Fibroblast of the aortic adventitia (primary cell): ENCODE measurements at places on chromosomes 7 and 10.

DNA sequence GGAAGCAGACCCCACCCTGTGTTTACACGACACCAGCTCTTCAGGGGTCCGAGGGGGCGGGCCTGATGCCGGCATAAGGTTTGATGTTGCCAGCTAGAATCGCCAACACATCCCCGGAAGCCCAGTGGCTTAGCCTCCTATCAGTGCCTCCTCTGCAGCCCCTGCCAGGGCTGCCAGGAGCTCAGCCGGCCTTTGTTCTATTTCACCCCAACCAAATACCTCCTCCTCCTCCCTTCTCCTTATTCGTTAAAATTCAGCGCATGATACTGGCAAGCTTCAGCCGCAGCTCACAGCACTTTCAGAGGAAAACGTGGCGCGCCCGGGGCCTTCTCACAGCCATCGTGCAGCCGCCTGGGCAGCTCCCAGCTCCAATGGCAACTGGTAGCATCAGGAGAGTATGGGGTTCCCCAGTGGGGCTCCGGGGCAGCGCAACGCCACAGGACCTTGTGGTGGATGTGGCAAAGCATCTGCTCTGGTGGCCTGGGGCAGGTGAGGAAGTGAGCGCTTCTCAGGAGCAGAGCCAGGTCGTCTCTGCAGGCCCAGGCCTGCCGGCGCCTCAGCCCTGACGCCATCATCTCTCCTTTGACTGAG lies 176.4 kb upstream of the RHEB start:
- DNase-seq, result no peak

GRCh38 chr10:44195112-44196007 lies 189.5 kb downstream of the CXCL12 start:
- DNase-seq, result peak; percentile 95

- DNase-seq, result peak; percentile 26
Measured at GRCh38 chr7:154503962-154504550, 451.9 kb downstream of the DPP6 start.

DNA sequence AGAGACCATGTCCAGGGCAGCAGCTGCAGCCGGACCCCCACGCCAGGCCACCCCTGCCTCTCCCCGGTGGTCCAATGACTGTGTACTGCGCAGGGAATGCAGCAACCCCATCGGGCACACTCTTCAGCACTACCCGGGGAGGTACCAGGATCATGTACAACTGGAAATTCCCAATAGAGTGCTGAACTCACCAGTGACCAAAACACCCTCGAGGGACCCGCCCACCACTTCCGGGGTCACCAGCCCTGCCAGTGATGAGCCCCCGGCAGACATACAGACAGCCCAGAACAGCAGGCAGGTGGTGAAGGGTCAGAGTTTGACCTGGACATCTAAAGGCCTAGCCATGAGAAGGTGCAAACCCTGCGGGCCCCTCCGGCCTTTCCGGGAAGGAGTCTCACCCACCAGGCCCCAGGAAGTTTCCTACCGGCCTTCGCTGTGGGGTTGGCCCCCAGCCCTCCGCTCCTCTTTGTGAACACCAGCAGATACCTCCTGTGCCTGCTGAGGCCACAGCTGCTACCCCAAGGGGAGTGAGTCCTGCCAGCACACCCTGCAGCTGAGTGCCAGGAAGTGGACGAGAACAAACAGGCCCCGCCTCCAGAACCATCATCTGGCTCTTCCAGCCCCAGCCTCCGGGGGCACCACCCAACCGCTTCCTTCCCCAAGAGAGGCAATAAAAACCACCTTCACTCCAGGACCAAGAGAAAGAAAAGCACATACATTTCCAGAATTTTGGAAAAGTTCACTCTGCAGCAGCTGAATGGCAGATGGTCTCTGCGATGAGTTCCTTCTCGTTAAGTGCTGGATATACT lies 5.0 kb upstream of the ANKRD61 start:
- DNase-seq, result no peak

DNA sequence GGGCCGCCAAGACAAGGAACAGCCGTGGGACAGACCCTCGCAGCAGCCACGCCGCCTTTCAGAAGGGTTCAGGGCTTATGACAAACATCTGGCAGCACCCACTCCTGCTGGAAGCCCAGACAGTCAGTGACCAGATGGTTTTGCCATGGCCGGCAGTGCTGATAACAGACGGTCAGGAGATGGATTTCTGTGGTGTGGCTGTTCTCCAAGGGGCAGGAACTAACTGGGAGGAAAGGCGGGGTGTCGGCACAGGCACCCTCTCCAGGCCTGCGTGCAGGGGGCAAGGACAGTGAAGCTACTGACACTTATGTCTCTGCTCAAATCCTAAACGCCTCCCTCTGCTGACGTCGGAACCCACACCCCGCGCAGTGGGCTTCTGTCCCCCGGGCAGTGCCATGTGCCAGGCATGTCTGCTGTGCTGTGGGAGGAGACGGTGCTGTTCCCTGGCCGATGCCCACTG lies 416.1 kb downstream of the DNAJB6 start:
- DNase-seq, result no peak
